ENCODE measurements at places on chromosomes 12 and 14.

DNA sequence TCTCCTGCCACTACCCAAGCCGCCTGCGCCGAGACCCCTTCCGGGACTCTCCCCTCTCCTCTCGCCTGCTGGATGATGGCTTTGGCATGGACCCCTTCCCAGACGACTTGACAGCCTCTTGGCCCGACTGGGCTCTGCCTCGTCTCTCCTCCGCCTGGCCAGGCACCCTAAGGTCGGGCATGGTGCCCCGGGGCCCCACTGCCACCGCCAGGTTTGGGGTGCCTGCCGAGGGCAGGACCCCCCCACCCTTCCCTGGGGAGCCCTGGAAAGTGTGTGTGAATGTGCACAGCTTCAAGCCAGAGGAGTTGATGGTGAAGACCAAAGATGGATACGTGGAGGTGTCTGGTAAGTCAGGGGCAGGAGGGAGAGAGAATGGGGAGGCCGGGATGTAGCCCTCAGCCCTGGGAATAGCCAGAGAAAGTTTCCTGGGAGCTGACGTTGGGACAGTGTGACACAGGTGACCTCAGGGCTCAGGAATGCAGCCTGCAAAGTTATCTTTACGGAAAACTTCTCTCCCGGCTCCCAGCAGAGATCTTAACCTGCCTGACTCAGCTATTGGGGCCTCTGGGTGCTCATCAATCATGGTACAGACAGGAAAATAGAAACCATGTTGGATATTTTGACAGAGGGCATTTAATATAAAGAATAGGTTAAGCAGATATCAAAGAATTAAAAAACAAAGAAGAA lies 747 bp downstream of the HSPB8 start:
- H3K4me3 ChIP-seq, result no peak overlapping the region
- H3K27ac ChIP-seq, result no peak overlapping the region
- no peak for DNase-seq
- H3K27me3 ChIP-seq, result peaks cover 16% of the 10 kb centered on the region
- no peaks in the 10 kb centered on the region for H3K36me3 ChIP-seq

DNA sequence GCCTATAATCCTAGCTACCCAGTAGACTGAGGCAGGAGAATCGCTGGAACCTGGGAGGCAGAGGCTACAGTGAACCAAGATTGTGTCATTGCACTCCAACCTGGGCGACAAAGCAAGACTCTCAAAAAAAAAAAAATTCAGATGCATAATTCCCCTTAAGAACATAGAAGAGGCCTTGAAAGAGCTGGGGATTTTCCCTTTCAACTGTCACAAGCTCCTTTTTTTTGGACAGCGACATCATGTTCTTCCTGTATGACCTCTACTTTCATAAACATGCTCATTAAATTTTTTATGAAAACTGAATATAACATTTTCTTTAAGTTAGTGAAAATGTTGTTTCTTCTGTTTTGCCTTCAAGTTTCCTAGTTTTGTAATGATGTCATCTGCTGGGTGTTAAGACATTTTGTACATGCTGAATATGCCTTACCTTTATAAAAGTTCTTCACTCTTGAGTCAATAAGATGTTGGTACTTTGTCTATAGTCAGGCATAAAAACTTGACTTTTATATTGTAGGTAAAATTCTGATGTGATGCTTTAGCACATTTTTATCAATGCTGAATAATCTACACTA lies 76.0 kb downstream of the PTHLH start:
- no peak overlapping the region for H3K27ac ChIP-seq
- DNase-seq, result no peak
- H3K27me3 ChIP-seq, result peaks cover 23% of the 10 kb centered on the region
- no peaks in the 10 kb centered on the region for H3K4me1 ChIP-seq

DNA sequence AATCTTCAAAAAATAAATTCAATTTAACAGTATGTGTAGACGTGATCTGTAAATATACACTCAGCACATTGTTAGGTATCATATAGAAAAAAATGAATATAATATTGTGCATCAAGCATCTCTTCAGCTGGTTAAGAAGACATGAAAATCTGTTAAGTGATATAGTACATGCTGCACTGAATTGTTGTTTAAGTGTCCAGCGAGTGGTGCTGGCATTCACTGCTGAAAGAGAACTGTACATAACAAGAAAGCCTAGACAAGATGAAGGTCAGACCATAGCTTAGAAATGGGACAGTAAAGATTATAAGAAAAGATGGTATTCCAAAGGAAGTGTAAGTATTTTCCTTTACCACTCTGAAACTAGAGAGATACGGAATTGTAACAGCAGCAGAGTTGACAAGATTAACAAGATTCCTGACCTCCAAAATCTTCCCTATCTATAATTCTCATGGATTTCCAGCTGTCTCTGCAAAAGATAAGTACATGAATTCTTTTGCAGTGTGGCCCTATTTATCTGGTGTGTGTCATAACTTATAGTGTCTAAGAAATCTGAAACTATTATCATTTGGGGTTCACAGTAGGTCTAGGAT lies 198.6 kb downstream of the FLRT2 start:
- no peak overlapping the region for H3K4me3 ChIP-seq
- peaks cover 3% of the 10 kb centered on the region for H3K36me3 ChIP-seq

- H3K27me3 ChIP-seq, result no peaks in the 10 kb centered on the region
- no peaks in the 10 kb centered on the region for H3K36me3 ChIP-seq
- H3K4me3 ChIP-seq, result no peak overlapping the region
- H3K27ac ChIP-seq, result no peak overlapping the region
- DNase-seq, result no peak
- no peaks in the 10 kb centered on the region for H3K4me1 ChIP-seq
These were observed 216.7 kb downstream of the ACSS3 start for GRCh38 chr12:81294325-81295190.

DNA sequence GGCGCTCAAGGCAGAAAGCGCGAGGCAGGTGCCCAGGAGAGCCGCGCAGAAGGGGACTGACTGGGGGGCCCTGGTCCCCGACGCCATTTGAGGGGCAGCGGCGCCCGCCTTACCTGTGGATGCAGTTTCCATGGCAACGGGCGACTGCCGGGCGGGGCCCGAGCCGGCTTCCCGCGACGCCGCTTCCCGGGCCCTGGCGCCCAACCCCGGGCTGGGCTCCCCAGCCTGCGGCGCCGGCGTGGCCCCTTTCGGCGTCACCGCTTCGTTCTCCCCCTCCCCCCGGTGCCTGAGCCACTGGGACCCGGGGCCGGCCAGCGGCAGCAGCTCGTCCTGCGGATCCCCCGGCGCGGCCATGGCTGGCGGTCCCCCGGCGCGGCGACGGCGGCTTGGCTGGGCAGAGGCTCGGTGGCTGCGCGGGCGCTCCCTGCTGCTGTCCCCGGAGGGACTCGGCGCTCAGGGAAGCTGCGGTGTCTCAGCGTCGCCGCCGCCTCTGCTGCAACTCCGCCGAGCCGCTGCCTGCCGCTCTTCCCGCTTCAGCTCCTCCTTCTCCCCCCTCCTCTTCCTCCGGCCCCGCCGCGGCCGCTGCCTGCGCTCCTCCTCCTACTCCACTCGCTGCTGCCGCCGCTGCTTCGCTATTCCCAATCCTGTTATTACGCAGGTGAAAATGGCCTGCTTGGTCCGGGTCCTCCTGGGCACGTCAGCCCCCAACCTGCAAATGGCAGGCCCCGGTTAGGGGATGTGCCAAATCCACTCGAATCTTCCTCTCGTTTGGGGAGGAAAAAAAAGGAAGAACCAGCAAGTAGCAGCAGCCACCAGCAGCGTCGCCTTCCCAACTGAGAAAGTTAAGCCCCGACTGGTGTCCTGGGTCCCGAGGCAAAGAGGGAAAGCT lies at the start of gene RTN1:
Gene RTN1, minus strand, starts transcription at position 500 of the 889 bp plus-strand sequence. Its CDS starts 146 bp downstream, at position 354.
- H3K27me3 ChIP-seq, result peaks cover 41% of the 10 kb centered on the region
- peak within 1 kb of the TSS; percentile 81 for H3K4me3 ChIP-seq
- no peak for DNase-seq

GRCh38 chr14:101733211-101733610 lies 28.3 kb upstream of the PPP2R5C start:
- H3K4me1 ChIP-seq, result peaks cover 48% of the 10 kb centered on the region
- H3K36me3 ChIP-seq, result peaks cover 14% of the 10 kb centered on the region
- no peak overlapping the region for H3K27ac ChIP-seq
- H3K4me3 ChIP-seq, result no peak overlapping the region
- DNase-seq, result no peak

- peaks cover 24% of the 10 kb centered on the region for H3K36me3 ChIP-seq
- H3K27ac ChIP-seq, result peak overlapping the region; percentile 88
- H3K27me3 ChIP-seq, result no peaks in the 10 kb centered on the region
- peak overlapping the region; percentile 84 for H3K4me3 ChIP-seq
- H3K4me1 ChIP-seq, result peaks cover 75% of the 10 kb centered on the region
These were observed 6.3 kb upstream of the LTBP2 start for GRCh38 chr14:74618078-74618952.
